ENCODE measurements at places on chromosomes 6 and 20. TPM values are rescaled to one million over a fixed set of nuclear protein-coding genes. Genes with fewer than 3 reads are reported as not detected.

DNA sequence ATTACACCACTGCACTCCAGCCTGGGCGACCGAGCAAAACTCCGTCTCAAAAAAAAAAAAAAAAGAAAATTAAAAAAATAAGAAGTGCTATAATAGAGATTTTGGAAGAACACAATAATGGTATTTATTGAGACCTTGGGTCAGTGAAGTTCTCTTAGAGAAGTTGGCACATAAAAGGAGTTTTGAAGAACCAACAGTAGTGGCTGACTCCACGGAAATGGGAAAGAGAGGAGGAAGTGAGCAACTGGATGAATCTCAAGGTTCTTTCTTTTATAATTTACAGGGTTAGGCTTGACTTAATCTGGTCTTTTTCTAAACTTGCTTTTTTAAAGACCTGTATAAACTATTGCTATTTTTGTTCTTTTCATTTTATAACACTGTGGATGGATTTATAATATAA is 52.8 kb downstream of the TOMM6 start:
- no peak overlapping the region for H3K27ac ChIP-seq
- no peaks in the 10 kb centered on the region for H3K4me1 ChIP-seq
- no peak for DNase-seq

ALDH8A1 gene
- total RNA-seq = not detected

PLN gene
- 158 TPM for total RNA-seq

WFDC2 gene
- not detected for total RNA-seq

DNA sequence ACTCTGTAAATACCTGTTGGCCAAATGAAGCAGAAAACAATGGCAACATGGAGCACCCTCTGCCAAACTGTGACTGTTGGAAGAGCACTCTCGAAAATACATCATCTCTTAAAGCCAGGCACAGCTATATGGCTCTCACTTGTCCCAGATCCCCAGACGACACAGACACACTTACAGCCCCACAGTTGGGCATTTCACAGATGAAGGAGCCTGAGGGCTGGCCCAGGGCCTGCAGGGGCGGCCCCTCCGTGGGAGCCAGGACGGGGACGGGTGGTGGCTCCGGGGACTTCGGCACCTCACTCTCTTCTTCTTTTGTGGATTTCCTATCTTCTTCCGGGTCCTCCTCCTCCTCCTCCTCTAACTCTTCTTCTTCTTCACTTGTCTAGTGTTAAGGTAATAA is 18.4 kb upstream of the MRPS10 start:
- peaks cover 52% of the 10 kb centered on the region for H3K36me3 ChIP-seq
- H3K27me3 ChIP-seq = no peaks in the 10 kb centered on the region
- no peak overlapping the region for H3K27ac ChIP-seq
- H3K4me3 ChIP-seq = no peak overlapping the region
